ENCODE measurements at places on chromosomes 3 and 15.

DNA sequence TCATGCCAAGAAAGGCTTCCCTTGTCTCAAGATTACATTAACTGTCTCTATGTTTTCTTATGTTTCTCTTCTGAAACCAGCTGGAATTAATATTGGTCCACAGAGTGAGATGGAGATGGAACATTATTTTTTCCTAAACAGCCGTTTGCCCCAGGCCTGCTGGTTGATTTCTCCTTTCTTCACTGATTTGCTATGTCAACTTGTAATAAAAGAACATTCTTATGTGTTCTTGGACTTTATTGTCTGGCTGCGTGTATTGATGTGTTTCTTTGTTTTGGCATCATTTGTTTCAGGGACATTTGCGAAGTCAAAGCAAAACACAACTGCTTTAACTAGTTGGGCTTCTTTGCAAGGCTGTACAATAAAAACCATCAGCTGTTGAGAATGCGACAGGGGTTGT lies 168.5 kb downstream of the FAM43A start:
- no peak for DNase-seq

DNA sequence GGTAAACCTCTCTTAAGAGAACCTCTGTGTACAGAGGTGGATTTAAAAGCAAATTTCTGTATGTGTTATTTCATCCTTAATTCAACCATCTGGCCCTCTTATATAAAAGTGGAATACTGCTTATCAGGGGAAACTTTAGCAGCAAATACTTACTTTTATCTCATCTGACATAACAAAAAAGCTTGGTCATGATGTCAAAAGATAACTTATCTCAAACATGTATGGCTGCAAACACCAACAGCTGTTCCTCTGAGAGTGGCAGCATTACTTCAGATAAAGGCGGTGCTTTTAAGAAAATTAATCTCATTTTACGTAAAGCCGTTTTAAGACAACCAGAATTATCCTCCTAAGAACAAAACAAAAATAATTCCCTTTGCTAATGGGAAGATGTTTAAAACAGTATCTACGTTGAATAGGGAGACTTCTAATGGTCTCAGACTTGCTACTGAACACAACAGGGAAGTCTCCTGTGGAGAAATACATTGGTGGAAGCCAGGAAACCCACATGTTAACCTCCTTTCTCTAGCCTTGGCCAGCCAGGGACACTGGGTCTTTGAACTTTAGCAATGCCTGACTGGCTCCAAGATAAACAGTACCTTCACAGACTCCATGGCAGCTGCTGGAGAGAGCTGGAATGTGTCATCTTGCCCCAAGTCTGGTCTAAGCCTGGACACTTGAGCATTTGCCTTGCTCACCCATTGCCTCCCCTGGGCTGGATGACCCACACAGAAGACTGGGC lies 18.1 kb downstream of the ARRDC4 start:
- DNase-seq: no peak

- DNase-seq: no peak
Measured at GRCh38 chr3:171863920-171864319, 20.8 kb downstream of the TMEM212 start.

- DNase-seq: no peak
Measured at GRCh38 chr3:57128826-57129667, 36.1 kb downstream of the IL17RD start.

- no peak for DNase-seq
Measured at GRCh38 chr3:11386465-11387113, 114.4 kb downstream of the ATG7 start.

- no peak for DNase-seq
Measured at GRCh38 chr3:32862936-32863487, 45.2 kb downstream of the TRIM71 start.

DNA sequence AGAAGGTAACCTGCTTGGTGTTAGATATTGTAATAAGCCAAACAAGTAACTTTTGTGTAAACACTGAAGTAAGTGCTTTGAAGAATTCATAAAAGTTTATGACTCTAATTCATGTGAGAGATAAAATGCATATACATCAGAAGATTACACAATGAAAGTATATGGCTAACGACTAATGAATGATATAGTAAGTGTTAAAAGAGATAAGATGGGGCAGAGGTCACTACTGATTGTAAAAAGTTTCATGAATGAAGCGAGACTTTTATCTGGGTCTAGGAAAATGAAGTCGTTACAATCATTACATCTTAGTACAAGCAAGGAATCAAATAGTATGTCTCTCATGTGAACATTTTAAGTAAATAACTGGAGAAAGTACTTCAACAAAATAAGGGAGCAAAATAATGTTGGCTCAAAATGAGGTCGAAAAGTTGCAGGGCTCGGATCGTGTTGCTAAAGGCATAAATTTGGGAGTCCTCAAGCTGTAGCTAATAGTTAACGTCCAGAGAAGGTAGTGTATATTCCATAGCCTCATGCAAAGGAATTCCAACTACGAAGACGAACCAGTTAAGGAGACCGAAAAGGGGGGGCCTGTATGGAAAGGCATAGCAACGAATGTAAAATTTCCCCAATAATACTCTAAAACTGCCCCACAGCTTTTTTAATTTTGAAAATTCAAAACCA lies 984 bp upstream of the DUT start:
- no peak for DNase-seq

DNA sequence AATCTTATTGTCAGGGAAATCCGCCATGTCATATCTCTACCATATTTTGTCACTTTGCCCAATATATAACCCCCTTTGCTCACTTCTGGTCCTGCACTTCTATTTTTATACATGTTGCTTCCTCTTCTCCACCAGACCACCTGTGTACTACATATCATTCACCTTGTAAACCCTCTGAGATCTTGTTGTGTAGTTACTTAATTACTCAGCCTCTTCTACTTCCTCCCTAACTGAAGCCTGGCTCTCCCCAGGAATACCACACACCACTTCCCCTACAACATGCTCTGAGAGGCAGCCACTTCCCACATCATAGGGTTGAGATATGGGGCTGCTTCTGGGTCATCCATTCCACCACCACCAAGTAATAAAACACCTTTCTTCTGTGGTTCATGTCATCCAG lies 10.0 kb downstream of the HEXA start:
- no peak for DNase-seq

DNA sequence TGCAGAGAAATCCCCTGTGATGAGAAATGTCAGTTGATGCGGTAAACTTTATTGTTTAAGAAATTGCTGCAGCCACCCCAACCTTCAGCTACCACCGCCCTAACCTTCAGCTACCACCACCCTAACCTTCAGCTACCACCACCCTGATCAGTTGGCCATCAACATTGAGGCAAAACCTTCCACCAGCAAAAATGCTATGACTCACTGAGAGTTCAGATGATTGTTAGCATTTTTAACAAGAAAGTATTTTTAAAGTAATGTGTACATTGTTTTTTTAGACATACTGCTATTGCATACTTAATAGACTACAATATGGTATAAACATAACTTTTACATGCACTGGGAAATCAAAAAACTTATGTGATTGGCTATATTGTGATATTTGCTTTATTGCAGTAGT lies 30.0 kb downstream of the U2SURP start:
- no peak for DNase-seq
